ENCODE measurements at places on chromosomes 7 and 10.

GRCh38 chr10:133327651-133328357 is 8.9 kb downstream of the CALY start:
- no peak for DNase-seq

GRCh38 chr7:64951250-64951848 is 39.5 kb downstream of the ZNF117 start:
- no peak for DNase-seq

GRCh38 chr10:29183301-29183945 is 105.4 kb upstream of the LYZL1 start:
- DNase-seq: no peak

DNA sequence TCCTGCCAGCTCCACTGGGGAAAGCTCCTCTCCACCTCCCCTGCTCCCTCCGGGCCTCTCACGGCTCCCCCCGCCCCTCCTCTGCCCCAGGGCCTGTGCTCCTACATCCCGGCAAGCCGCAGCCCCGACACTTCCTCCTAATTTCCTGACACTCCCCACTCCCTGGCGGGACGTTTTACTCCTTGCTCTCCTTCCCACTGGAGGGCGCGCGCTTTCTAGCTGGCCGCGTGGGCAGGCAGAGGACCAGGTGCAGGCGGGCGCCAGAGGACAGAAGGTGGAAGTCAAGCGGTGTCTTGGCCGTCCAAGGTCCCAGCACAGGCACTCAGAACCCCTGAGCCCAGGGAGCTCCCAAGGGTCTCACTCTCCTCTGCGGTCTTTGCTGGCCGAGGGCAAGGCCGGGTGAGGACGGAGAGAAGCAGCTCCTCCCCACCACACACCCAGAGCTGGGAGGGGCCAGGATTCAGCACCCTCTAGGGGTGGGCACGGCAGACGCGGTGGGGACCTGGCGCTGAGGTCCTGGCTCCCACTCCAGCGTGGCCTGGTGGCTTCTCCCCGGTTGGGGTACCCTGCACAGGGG is 19.1 kb downstream of the ADAM8 start:
- DNase-seq: no peak

DNA sequence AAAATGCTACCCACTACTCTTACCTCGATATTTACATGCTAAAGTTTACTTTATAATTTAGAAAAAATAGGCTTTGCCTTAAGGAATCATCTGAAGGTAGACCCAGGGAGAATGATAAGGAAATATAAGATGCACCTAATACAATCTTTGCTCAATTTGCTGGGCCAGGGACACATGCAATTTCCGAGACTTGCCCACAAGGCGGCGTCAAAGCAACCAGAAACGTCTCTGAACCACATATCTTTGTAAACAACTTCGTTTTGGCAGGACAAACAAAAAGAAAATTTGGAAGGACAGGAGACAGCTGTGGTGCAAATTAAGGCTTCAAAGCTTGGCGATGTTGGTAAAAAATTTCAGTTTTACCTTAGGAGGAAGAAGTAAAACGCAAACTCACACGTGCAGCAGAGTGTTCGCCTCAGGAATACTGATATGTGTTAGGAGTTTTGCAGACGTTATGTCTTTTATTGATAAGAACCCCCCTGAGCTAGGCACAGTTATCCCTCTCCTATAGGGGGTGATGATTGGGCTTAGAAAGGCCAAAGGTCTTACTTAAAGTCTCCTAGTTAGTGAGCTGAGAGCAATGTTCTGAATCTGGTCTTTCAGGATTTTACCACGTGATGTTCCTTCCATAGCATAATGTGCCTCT is 134.3 kb downstream of the PRKCQ start:
- peak; percentile 50 for DNase-seq

DNA sequence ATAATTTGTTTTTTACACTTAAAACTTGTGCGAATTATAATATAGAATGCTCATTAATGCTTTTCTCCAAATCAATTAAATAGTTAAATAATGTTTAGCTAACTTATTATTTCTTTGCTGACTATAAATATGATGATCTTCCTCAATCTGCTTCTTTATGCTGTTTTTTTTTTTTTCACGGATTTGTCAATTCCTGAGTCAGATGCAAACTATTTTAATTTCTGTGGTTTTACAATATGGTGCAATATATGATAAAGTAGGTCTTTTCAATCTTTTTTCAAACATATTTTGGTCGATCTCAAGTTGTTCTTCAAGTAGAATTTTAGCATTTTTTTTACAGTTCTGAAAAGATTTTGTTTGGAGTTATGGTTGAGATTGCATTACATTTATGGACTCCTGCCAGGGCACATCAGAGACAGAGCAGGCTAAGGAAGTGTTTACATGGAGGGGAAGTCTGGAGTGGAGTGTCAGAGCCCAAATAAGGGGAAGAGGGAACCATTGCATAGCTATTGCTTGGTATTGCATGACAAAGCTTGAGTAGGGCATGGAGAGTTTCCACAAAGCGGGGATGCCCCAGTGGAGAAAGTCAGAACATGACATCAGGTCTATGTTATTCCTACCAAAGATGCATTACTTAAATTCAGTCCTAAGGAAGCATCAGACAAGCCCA is 204.4 kb downstream of the OTUD1 start:
- no peak for DNase-seq

- no peak for DNase-seq
Measured at GRCh38 chr7:150341263-150342120, at the start of gene RARRES2. TSS of gene RARRES2 (minus strand) at chr7:150341629. CDS start at chr7:150340609, 1,020 bp downstream.

- DNase-seq: no peak
Measured at GRCh38 chr7:34315032-34315431, 343.0 kb upstream of the NPSR1 start.

DNA sequence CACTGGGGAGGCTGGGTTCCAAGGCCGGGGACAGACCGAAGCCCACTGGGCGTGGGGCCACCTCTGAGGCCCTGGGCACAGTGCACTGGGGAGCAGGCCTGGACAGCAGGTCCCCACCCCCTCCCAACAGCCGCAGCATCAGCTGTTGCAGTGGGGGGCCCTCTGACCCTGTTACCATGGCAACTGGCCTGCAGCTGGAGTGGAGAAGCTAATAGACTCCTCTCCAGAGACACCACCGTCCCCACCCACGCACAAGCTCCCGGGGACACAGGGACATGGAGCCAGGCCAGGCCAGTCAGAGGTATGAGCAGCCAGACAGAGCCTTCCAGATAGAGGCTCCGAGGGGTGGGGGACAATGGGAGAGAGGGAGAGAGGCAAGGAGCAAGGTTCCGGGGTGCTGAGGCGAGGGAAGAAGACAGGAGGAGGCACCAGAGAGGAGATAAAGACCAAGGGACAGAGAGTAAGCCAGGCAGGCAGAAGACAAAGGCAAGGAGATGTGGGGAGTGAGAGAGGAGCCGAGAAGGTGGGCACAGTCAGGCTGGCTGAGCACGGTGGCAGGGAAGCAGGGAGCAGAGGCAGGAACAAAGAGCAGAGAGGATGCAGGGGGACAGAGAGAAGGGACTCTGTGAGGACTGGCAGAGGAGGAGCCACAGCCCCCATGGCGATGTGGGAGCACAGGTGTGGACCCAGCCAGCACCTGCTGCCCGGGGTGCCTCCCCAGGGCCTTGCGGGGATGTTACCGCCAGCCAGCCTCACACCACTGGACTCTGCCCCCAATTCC is 6.7 kb downstream of the KCNH2 start:
- no peak for DNase-seq

DNA sequence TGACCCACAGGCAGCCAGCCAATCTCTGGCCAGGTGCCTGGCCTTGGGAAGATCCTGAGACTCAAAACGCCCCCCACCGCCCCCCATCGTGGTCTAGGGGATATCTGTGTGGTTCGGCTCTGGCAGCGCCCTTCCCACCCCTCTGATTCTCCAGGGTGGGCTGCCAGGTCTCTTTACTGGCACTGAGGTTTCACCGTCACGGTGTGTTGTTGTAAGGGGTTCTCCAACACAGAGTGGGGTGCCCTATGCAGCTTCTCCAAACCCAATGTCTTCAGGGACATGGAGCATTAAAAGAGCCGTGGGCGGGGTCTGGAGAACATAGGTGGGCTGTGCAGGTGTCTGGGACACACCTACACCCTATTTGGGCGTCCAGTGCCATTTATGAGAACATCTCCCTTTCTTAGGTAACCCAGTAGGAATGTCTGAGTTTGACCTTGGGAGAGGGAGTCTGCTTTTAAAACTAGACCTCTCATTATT is 1.5 kb downstream of the MAFK start:
- DNase-seq: no peak

GRCh38 chr7:140571538-140572122 is 69.0 kb downstream of the DENND2A start:
- DNase-seq: no peak

- DNase-seq: no peak
Measured at GRCh38 chr7:79287981-79288380, 165.5 kb downstream of the MAGI2 start.

DNA sequence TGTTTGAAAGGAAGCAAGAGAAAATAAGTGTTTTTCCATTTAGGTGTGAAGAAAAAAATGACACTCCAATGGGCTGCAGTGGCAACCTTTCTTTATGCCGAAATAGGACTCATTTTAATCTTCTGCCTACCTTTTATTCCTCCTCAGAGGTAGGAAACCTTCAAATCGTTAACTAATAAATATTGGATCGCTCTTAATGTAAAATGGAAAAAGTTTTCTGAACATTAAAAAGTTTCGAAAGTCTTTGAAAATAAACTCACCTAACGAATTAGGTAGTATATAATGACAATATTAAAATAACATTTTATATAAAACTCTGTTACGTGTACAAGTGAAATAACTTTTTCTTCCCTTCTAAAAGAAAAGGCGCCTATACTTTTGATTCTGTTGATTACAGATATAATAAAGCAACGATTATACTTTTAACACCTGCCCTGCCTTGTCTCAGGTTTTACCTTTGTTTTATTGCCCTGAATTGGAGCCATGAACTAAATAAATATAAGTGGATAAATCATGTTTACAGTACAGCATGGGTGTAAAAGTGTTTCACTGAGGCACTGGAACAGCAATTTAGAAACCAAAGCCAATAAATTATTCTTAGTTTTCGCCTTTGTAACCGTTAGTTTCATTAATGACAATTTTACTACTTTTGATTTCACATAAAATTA is 804 bp downstream of the BCAP29 start:
- DNase-seq: no peak

GRCh38 chr7:38318803-38319416 is 45.5 kb upstream of the TARP start:
- no peak for DNase-seq

- DNase-seq: no peak
Measured at GRCh38 chr7:47044625-47045024, 537.3 kb downstream of the TNS3 start.

- DNase-seq: no peak
Measured at GRCh38 chr7:50085344-50085743, 7.7 kb downstream of the ZPBP start.

DNA sequence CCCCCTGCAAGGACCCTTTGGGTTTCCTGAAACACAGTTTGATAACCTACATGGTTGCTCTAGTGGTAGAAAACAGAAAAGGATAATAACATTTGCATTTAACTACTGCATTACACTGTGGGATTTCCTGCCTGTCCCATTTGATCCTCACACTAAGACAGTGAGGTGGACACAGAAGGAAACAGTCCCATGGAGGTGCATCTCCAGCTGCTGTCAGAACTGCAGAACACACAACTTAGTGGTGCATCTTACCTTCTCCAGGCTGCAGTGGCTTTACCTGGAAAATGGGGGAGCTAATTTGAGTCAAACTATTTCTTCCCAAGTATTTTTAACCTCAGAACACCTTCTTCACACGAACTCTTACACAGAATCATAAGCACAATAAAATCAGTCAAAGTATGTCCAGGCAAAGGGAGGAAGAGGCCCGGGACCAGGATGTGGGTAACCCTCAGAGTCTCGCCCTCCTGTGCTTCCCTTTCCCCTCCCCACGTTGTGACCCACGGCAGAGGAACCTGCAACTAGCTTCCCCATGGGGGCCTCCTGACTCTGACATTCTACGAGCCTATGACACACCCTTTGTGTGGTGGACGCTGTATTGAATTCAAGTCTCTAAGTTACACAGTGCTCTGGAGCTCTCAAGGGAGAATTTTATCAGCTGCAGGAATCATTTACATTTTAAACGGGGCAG is 33.7 kb downstream of the SCRN1 start:
- no peak for DNase-seq

- DNase-seq: no peak
Measured at GRCh38 chr7:6367701-6368211, 80.0 kb downstream of the DAGLB start.

DNA sequence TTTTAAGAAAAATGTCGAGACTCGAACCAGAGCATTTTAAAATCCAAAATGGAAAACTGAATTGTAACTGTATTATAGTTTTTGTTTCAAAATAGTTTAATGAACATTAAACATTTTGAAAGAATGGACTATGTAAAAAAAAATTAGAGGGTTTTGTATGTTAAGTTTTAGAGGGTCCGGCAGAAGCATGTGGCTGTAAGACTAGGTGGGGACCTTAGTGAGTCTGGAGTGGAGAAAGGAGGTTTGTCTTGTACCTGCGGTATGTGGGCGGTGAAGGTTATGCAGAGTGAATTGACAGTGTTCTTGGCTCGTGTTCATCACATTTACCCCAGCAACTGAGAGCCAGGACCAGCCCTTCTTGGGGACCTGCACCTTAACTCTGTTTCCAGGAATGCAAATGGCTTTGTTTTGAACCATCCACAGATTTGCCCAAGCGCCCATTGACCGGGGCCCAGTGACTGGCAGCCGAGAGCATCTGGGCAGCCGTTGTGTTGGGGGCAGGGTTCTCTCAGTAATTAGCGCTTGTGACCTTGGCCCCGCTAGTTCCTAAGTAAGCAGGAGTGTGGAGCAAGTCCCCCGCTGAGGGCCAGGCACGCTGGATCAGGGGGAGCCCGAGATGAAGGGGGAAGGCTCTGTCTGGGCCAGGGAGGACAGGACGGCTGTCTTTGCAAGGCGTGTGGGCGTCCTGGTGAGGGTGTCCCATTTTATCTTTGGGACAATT is 1.4 kb upstream of the KLF6 start:
- no peak for DNase-seq

GRCh38 chr10:77836299-77836820 is 90.2 kb downstream of the DLG5 start:
- peak; percentile 43 for DNase-seq

DNA sequence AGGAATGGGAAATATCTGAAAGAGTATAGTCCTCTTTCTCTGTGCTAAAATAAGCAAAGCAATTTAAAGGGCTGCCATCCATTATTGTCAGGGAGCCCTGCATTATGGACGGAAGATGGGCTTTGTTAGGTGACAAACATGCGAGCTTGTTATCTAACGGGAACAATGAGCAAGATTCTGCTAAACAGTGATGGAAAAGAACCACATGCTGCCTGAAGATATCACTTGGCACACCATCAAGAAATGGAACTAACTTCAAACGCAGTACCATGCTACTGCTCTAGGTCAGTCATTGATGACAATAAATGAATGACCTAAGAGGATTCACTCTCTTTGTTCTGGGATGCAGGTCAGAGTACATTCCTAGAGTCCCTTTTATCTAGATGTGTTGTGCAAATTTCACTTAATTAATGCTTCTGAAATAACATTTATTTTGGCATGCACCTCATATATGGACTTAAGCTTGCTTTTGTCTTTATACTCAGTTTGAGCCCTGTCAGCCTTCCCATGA is 175.7 kb upstream of the PTN start:
- DNase-seq: no peak
